ENCODE measurements at places on chromosomes 6 and 20. TPM values are rescaled to one million over a fixed set of nuclear protein-coding genes. Genes with fewer than 3 reads are reported as not detected.

DNA sequence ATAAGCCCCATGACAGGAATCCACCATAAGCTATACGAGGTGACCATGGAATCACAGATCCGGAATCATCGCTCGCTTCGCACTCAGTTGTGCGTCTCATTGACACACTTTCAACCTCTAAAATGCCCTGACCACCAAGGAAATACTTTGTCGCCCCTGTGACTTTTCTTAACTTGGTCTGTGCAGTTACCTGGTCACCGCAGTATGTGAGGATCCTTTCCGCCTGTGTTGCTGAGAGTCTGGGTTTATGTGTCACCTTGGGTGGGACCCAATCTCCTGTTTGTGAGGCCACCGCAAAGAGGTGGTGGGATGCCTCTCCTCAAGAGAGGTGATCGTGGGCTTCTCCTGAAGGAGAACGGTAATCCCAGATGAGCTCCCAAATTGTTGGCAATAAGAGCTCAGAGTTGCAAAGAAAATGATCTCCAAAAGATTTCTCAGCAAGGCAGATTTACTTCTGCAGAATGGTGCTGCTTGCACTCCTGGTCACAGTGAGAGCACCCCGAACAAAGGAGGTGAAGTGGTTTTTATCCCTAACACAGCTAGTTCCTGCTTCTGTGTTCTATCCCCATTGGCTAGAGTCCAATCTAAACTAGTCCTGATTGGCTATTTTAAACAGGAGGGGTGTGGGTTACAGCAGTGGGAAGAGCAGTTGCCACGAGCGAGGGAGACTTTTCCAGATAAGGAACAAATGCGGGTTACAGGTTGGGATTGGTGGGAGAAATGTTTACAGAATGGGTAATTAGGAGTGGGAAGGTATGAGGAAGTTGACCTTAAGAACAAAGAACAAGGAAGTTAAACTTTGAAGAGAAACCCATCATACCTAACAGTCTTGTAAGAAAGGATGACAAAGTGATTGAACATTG, 9.1 kb upstream of the ZNFX1 start:
- peaks cover 48% of the 10 kb centered on the region for H3K4me1 ChIP-seq
- no peak for DNase-seq
- H3K27ac ChIP-seq, result peak overlapping the region; percentile 96
- no peaks in the 10 kb centered on the region for H3K27me3 ChIP-seq
- H3K4me3 ChIP-seq, result peak overlapping the region; percentile 41

The PPP1R3G gene
- not detected for total RNA-seq

The TNNC2 gene
- not detected for total RNA-seq

GRCh38 chr20:1887321-1887720, 7.9 kb upstream of the SIRPA start:
- peaks cover 30% of the 10 kb centered on the region for H3K4me1 ChIP-seq
- H3K27ac ChIP-seq, result no peak overlapping the region
- no peak overlapping the region for H3K4me3 ChIP-seq

The SPTLC3 gene
- total RNA-seq, result 42.7 TPM

GRCh38 chr6:106574741-106575458, 54.4 kb downstream of the RTN4IP1 start:
- peak overlapping the region; percentile 25 for H3K27ac ChIP-seq
- H3K4me1 ChIP-seq, result peaks cover 5% of the 10 kb centered on the region
- H3K27me3 ChIP-seq, result no peaks in the 10 kb centered on the region
- no peak overlapping the region for H3K4me3 ChIP-seq
- no peaks in the 10 kb centered on the region for H3K36me3 ChIP-seq
- no peak for DNase-seq

GRCh38 chr6:78797270-78797669, 70.1 kb upstream of the IRAK1BP1 start:
- H3K4me1 ChIP-seq, result no peaks in the 10 kb centered on the region
- no peak for DNase-seq
- no peak overlapping the region for H3K4me3 ChIP-seq
- no peak overlapping the region for H3K27ac ChIP-seq
- no peaks in the 10 kb centered on the region for H3K27me3 ChIP-seq

The ADGRF1 gene
- total RNA-seq, result 0.12 TPM

The GINS1 gene
- total RNA-seq, result 25.2 TPM

The EIF6 gene
- total RNA-seq, result 109 TPM

GRCh38 chr6:40907198-40907701, 131.8 kb downstream of the UNC5CL start:
- no peak for DNase-seq
- H3K36me3 ChIP-seq, result no peaks in the 10 kb centered on the region
- no peak overlapping the region for H3K4me3 ChIP-seq
- no peaks in the 10 kb centered on the region for H3K4me1 ChIP-seq
- H3K27me3 ChIP-seq, result no peaks in the 10 kb centered on the region

The OR2B6 gene
- total RNA-seq, result not detected

The PROCR gene
- 0.55 TPM for total RNA-seq

- H3K4me1 ChIP-seq, result peaks cover 6% of the 10 kb centered on the region
- H3K36me3 ChIP-seq, result no peaks in the 10 kb centered on the region
- no peak for DNase-seq
- no peak overlapping the region for H3K4me3 ChIP-seq
- H3K27ac ChIP-seq, result no peak overlapping the region
- H3K27me3 ChIP-seq, result no peaks in the 10 kb centered on the region
These were observed 34.0 kb downstream of the TRERF1 start for GRCh38 chr6:42417641-42418112.

The TRIM15 gene
- total RNA-seq, result not detected

GRCh38 chr20:36585410-36586125, 12.2 kb downstream of the TGIF2 start:
- H3K27me3 ChIP-seq, result no peaks in the 10 kb centered on the region
- DNase-seq, result no peak
- peaks cover 16% of the 10 kb centered on the region for H3K36me3 ChIP-seq

The SLC35D3 gene
- total RNA-seq, result 0.13 TPM

DNA sequence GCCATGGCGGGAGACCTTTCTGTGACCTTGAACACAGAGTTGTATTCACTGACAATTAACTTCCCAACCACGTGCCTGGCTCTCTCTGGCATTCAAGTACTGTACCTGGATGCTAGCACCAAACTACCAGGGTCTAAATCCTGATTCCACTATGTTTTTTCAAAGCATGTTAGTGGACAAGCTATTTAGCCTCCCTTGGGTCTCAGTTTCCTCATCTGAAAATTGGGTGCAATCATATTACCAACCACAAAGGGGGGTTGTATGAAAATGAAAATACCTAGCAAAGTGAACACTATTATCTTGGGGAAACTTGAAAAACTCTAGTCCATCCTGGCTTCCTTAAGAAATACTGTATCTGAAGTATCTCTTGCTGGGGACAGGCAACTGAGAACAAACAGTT, 308.7 kb upstream of the SGK1 start:
- no peak for DNase-seq
- peaks cover 16% of the 10 kb centered on the region for H3K27me3 ChIP-seq
- H3K27ac ChIP-seq, result no peak overlapping the region
- H3K36me3 ChIP-seq, result no peaks in the 10 kb centered on the region

- H3K4me3 ChIP-seq, result no peak overlapping the region
- no peak overlapping the region for H3K27ac ChIP-seq
- no peak for DNase-seq
- no peaks in the 10 kb centered on the region for H3K4me1 ChIP-seq
These were observed 580.0 kb upstream of the ZNF337 start for GRCh38 chr20:26276554-26277210.

The TTK gene
- total RNA-seq, result 22.1 TPM

The KCNS1 gene
- total RNA-seq, result 0.07 TPM

- no peak for DNase-seq
- peak overlapping the region; percentile 9 for H3K27ac ChIP-seq
- peaks cover 2% of the 10 kb centered on the region for H3K36me3 ChIP-seq
- no peak overlapping the region for H3K4me3 ChIP-seq
- peaks cover 3% of the 10 kb centered on the region for H3K4me1 ChIP-seq
- H3K27me3 ChIP-seq, result no peaks in the 10 kb centered on the region
These were observed 23.8 kb upstream of the POU5F1 start for GRCh38 chr6:31194061-31194834.

GRCh38 chr20:38043512-38044300, 10.2 kb downstream of the RPRD1B start:
- DNase-seq, result no peak
- H3K27me3 ChIP-seq, result no peaks in the 10 kb centered on the region
- H3K4me1 ChIP-seq, result peaks cover 2% of the 10 kb centered on the region
- H3K27ac ChIP-seq, result peak overlapping the region; percentile 3
- peaks cover 14% of the 10 kb centered on the region for H3K36me3 ChIP-seq
- no peak overlapping the region for H3K4me3 ChIP-seq

DNA sequence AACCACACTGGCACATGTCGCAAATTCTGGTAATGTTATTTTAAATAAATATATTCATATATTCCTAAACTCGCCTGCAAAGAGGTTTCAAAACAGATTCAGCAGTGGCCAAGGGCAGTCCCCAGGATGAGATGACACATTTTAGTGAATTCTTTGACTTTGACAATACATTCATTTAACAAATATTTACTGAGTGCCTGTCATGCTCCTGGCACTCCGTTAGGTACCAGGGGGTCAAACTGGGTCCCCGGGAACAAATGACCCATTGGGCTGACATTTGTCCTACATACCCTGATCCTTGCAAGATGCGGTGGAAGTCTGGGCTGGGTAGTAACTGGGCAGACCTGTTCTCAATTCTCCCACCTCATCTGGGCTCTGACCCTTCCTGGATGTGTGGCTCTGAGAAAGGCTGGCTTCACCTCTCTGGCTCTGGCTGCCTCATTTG, 74.9 kb downstream of the FYN start:
- no peak for DNase-seq
- peaks cover 3% of the 10 kb centered on the region for H3K36me3 ChIP-seq
- H3K4me1 ChIP-seq, result peaks cover 8% of the 10 kb centered on the region

The SNAP25 gene
- 8.2 TPM for total RNA-seq

The GSTA2 gene
- total RNA-seq, result 10.7 TPM

GRCh38 chr20:16477632-16478031, 95.6 kb downstream of the KIF16B start:
- H3K4me1 ChIP-seq, result peaks cover 9% of the 10 kb centered on the region
- peaks cover 4% of the 10 kb centered on the region for H3K36me3 ChIP-seq
- DNase-seq, result no peak
- H3K27me3 ChIP-seq, result no peaks in the 10 kb centered on the region
- H3K27ac ChIP-seq, result no peak overlapping the region
- no peak overlapping the region for H3K4me3 ChIP-seq

DNA sequence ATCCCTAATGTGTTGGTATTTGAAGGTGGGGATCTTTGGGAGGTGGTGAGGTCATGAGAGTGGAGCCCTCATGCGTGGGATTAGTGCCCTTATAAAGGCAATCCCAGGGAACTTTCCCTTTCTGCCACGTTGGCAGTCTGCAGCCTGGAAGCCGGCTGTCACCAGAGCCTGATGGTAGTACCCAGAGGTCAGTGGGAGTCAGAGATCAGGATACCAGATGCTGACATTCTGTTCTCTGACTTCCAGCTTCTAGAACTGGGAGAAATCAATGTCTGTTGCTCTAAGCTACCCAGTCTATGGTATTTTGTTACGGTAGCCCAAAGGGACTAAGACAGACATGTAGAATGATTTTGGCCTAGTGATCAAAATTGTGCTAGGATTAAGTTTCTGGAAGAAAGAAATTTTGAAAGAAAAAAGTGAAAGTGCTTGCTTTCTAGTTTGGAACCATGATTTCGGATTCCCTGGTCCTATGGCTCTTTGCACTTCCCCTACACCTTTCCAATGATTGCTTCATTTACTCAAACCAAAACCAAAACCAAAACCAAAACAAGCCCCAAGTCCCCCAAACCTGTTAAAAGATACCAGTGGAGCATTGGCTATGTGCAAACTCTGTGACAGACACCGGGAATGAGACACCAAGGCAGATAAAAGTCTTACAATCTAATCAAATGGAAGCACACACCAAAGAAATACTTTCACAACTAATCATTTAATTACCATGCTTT, 173.7 kb upstream of the ZNF217 start:
- peak overlapping the region; percentile 69 for H3K27ac ChIP-seq
- DNase-seq, result no peak
- H3K27me3 ChIP-seq, result no peaks in the 10 kb centered on the region
- H3K4me1 ChIP-seq, result peaks cover 39% of the 10 kb centered on the region
- H3K36me3 ChIP-seq, result no peaks in the 10 kb centered on the region
- H3K4me3 ChIP-seq, result no peak overlapping the region

- no peaks in the 10 kb centered on the region for H3K27me3 ChIP-seq
- H3K36me3 ChIP-seq, result no peaks in the 10 kb centered on the region
- H3K4me1 ChIP-seq, result no peaks in the 10 kb centered on the region
- H3K4me3 ChIP-seq, result no peak overlapping the region
- no peak for DNase-seq
These were observed 42.8 kb downstream of the LAMA2 start for GRCh38 chr6:128925765-128926164.

The RIPPLY2 gene
- total RNA-seq, result not detected

The SLC2A4RG gene
- total RNA-seq, result 59.7 TPM

DNA sequence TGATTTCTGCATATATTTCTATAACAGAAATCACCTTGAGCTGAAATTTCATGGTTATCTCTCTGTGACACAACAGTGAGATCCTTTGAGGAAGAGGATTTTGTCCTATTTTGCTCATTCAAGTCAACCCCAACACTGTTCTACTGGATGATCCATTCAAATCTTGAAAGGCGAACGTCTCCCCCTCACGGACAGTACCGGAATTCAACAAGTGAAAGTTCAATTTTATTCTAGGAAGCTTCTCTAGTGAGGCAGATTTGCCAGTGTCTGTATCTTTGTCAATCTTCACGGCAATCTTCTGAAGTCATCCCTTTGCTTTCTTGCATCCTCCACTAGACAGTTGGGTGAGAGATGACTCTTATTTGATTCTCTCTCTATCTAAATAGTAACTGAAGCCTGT, 91.7 kb upstream of the PDE7B start:
- H3K36me3 ChIP-seq, result no peaks in the 10 kb centered on the region
- no peak overlapping the region for H3K4me3 ChIP-seq
- no peaks in the 10 kb centered on the region for H3K4me1 ChIP-seq
- DNase-seq, result no peak

The MDFI gene
- 59.4 TPM for total RNA-seq

DNA sequence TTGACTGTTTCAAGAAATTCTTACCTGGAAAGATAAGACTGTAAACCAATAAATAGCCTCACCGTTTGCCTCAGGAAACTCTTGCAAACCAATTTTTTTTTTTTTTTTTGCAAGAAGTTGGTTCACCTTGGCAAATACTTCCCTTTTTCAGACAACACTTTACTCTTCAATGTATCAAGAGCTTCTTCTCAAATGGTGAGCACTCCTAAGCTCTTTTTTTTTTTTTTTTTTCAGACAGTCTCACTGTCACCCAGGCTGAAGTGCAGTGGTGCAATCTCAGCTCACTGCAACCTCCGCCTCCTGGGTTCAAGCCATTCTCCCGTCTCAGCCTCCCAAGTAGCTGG, 22.7 kb upstream of the SNTA1 start:
- no peak overlapping the region for H3K27ac ChIP-seq
- no peak overlapping the region for H3K4me3 ChIP-seq
- peaks cover 5% of the 10 kb centered on the region for H3K27me3 ChIP-seq

The PRR3 gene
- 16.6 TPM for total RNA-seq

The MPIG6B gene
- not detected for total RNA-seq

DNA sequence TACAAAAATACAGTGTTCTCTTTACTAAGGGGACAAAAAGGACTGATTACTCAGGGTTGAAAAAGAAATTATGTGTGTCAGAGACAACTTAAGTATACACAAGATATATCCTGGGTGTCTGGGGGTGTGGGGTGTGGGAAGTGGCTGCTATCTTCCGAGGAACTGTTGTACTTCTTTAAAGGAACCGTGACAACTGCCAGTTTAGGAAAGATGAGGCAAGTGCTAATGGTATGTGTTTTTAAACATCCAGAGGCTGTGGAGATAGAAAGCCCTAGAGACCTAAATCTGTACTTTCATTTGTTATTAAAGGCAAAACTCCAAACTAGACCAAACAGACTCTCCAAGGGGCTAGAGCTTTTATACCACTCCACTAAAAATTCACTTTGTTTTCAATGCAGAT, 95.6 kb downstream of the SNAP25 start:
- DNase-seq, result no peak
- H3K36me3 ChIP-seq, result no peaks in the 10 kb centered on the region
- H3K27me3 ChIP-seq, result peaks cover 26% of the 10 kb centered on the region
- H3K4me3 ChIP-seq, result no peak overlapping the region

The C6orf89 gene
- 29.9 TPM for total RNA-seq
